ENCODE measurements at places on chromosomes 3 and 15.

- DNase-seq, result no peak
Observed at GRCh38 chr15:99554880-99555488, 10.8 kb upstream of the MEF2A start.

- DNase-seq, result no peak
Observed at GRCh38 chr15:31217067-31217466, 109.6 kb upstream of the KLF13 start.

GRCh38 chr15:56934269-56934668, 15.8 kb downstream of the TCF12 start:
- DNase-seq, result no peak

DNA sequence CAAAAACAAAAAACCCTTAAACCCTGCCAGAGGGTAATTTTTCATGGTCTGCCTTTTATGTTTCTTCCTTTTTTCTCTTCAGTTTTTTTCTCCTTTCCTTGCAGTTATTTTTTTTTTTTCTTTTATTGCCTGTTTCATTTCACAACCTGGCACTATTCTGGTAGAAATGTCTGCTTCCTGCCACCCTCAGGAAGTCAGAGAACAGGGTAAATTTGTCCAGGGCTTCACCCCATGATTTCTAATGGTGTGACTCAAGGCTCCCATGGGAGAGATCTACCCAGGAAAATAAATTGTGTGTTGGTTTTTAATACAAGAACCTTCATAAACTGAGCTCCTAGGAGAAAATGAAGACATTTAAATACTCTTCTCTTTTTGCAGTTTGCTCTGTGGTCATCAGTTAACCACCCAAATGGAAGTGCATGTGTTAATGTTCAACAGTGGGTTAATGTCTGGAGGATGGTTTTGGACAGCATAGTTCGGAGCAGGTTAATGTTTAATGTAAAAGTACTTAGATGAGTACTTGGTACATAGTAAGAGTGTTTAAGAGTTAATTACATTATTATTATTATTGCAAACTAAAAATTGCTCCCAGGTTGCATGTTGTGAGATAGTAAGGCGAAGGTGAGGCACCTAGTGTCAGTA, 45.9 kb downstream of the CGNL1 start:
- DNase-seq, result no peak

GRCh38 chr3:123618768-123619484, 34.1 kb upstream of the HACD2 start:
- DNase-seq, result peak; percentile 59

Data from hippocampal formation (tissue), 2 donors.